Right renal pelvis (tissue), 4 donors: ENCODE measurements at places on chromosomes 2 and 18.

DNA sequence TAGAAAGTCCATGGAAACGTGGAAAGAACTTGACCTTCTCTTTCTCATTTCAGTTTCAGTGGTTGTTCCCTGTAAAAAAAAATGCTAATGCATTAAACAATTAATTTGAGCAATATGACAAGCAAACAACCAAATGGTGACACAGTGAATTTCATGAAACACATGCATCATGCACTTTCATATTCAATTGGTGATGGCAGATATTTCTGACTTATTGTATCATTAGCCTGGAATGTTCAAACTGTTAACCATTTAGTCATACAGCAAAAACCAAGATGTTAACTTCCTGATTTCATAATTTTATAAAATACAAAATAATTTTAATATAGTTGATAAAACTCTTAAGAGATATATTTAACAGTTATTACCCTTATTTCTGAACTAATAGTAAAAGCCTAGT, 85.5 kb downstream of the SCN1A start:
- no peak for DNase-seq

- DNase-seq: no peak
These were observed 17.9 kb upstream of the SFXN5 start for GRCh38 chr2:73089270-73090030.

DNA sequence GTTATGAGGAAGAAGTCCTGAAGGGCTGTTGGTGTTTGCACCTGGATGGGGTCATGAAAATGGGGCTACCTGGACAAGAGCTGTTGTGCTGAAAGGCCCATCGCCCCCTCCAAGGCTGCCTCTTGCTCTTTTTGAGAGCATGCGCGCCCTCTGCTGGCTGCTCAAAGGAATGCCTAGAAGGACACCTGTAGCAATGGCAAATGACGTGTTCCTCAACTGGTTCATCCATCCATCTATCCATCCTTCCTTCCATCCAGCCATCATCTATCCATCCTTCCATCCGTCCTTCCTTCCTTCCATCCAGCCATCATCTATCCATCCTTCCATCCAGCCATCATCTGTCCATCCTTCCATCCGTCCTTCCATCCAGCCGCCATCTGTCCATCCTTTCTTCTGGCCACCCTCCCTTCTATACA, 17.2 kb upstream of the RPL31 start:
- DNase-seq: peak; percentile 53

- DNase-seq: no peak
These were observed 3.4 kb upstream of the MAP4K4 start for GRCh38 chr2:101693991-101694588.

GRCh38 chr18:7770908-7771307, 203.8 kb downstream of the PTPRM start:
- DNase-seq: no peak

- no peak for DNase-seq
These were observed 243.8 kb downstream of the BABAM2 start for GRCh38 chr2:28134262-28134812.

DNA sequence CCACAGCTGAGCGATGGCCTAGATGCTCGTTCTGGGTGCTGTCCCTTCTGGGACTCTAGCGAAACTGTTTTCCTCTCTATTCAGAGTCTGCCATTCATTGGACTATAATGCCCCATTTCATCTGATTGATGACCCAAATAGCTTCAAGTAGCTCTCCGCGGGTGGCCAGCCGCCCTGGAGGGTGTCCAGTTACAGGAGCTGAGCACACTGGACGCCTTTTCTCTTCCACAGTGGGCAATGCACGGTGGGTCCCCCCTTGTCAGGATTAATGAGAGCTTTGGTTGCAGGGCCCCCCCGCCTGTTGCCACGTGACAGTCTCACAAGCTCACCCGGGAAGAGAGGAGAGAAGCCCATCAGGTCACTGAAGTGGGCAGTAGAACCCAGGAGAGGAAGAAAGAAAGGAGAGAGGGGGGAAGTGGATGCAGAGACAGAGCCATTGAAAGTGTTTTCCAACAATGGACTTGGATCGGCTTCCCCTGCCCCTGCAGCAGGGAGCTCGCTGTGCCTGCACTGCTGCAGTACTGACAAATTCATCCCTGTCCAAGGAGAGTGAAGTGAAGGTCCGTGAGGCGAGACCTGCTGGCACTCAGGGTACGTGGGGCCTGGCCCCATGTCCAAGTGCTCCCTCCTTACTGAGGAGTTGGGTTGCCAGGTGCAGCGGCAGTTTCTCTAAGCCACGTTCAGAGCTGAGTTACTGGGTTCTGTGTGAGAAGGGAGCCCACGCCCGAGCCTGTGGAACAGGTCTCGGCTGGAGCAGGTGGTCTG, 44.8 kb downstream of the DIPK1C start:
- DNase-seq: no peak

GRCh38 chr2:19865151-19865550, 36.6 kb downstream of the TTC32 start:
- no peak for DNase-seq

DNA sequence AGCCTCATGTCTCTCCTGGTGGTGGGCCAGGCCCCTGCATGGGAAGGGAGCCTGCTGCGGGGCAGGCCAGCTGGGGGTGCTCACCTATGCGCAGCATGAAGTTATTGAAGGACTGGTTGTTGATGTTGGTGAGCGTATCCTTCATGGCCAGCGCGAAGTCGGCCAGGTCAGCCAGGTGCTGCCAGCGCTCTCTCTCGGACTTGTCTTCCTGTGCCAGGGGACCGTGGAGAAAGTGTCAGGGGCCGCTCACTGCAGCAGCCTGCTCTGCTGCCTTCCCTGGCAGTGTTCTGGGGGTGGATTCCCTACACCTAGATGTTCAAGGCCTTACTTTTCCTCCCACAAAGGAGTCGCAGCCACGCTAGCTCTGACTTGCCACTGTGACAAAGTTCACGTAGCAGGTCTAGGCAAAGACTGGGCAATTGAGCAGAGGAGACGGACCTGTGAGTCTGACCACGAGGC, 28.2 kb downstream of the CENPO start:
- DNase-seq: no peak

- DNase-seq: no peak
These were observed 52.7 kb downstream of the RBMS1 start for GRCh38 chr2:160440888-160441287.

DNA sequence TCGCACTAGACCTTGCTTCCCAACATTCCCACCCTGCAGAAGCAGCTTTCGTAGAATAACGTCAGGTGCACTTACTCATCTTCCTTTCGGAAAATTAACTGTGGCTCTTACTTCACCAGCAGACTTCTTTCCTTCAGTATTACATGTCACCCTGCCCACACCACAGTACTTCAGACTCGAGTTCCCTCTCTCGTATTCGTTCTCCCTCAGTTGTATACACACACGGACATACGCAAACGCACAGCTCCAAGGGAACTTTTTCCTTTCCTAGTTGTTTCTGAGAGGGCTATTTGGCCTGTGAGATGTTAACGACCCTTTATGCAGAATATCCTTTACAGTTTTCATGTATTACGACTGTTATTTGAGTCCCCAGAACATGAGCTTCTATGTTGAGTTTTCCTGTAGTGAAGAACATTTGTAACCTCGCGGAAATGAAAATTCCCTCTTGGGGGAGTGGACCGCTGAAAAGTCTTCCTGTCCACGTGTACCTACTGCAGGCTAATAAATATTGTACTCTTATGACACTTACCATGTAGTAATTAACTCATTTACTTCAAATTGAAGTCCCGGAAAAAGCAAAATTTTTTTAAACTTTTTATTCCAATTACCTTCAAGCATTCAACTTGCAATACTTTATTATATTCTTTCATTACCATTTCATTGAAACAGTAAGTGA, 908 bp downstream of the ERLEC1 start:
- DNase-seq: no peak

DNA sequence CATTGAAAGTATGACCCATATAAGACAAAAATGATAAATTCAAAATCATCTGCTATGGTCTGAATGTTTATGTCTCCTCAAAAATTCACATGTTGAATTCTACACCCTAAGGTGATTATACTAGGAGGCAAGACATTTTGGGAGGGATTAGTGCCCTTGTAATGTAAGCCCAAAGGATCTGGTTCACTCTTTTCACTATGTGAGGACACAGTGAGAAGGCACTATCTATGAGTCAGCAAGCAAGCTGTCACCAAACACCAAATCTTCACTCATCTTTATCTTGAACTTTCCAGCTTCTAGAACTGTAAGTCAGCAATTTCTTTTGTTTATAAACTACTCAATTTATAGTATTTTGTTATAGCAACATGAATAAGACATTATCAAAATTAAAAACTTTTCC, 284.7 kb upstream of the ZC3H15 start:
- no peak for DNase-seq

GRCh38 chr2:180125245-180125962, 118.3 kb upstream of the CWC22 start:
- peak; percentile 44 for DNase-seq

- no peak for DNase-seq
These were observed 26.6 kb upstream of the STEAP3 start for GRCh38 chr2:119197126-119197405.

DNA sequence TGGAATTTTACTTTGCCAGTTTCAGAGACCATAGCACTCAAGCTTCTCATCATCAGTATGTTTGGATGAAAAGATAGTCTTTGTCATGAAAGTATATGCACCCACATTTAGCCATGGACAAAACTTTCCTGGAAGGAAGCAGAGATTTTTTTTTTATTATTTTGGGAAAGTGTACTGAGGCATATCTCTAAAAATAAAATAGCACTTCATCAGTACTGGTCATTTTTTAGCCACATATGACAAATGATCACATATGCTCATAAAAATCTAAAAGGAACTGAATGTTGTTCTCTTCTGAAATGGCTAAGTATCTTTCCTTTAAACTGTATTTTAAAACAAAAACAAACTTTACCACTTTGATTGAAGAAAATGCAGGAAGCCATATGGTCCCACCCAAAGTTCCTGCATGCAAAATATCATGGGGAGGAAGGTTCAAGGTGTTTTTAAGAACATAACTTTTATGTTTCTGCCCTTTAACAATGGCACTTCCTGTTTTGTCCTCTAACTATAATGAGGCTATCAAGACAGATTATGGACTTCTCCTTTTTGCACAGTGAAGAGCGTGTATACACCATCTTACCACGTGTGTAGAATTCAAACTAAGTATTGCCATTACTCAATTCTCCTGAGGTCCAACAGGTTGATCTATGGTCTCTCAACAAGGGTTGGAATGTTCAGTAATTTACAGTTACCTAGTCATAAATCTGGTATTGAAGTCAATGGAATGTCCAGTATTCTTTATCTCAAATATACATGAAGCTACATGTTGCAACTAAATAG, 77.1 kb upstream of the SLC39A10 start:
- no peak for DNase-seq

DNA sequence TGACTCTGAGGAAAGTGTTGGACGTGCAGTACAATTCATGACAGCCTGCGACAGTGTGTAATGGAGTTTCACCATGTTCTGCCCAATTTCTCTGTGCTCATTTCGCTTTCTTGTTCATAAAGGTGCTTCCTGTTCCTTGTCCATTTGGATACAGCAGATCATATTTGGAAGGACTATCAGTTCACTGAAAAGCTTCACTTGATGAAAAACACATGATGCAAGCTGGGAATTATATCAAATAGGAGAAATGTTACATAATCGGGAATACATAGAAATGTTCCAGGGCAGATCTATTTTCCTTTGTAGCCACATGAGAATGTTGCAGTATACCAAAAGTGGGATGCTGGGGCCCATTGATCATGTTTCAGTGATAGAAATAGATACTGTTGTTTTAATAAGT, 266.3 kb upstream of the SLC14A2 start:
- DNase-seq: no peak

DNA sequence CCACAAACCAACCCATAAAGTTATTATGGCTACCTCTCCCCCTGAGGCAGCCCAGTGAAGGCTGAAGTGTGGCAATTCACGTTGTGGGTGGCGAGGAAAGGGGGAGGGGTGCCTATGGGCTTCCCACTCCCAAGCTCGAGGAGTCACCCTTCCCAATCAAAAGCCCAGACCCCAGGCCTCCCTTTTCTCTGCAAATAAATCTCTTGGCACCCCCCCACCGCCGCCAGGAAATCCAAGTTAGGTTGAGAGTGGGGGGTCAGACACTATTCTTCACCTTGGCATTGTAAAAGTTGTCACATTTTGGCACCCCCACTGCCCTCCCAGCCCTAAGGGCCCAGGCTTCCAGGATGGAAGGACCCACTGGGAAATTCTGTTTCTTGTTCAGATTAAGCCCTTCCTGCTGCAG, 6.9 kb downstream of the ANKRD53 start:
- no peak for DNase-seq

DNA sequence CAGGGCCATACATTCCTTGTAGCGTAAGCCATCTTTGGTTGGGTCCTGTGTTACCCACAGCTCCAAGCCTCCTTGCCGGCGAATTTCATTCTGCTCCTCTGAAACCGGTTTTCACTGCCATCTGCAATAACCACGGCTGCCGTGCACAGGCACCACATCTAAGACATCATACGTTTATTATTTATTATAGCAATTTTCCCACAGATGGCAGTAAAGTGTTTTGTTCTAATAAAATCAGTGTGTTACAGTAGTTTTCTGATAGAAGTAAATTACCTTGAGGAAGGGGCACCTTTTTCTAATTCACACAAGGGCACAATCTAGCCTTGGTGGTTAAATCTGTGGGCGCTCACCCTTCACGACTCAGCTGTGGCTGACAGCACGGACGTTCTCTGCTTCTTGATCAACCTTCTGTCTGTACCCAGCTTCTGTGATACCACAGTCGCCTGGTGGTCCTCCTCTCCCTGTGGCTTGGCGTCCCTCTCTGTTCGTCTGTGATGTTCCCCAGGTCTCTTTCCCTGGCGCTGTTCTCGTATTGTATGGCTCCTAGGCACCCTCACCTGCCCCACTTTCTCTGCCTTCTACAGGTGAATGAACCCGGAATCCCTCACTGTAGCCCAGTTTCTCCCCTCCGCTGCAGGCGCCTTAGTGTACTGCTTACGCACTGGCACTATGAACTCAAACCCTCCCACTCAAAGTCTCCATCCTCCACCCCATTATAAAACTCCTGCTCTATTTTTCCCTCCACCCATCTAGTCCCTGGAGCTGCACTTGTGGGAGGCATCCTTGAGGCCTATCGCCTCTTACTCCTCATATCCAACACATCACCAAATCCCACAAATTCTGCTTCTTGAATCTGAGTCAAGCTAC, 236.8 kb downstream of the DYSF start:
- no peak for DNase-seq

DNA sequence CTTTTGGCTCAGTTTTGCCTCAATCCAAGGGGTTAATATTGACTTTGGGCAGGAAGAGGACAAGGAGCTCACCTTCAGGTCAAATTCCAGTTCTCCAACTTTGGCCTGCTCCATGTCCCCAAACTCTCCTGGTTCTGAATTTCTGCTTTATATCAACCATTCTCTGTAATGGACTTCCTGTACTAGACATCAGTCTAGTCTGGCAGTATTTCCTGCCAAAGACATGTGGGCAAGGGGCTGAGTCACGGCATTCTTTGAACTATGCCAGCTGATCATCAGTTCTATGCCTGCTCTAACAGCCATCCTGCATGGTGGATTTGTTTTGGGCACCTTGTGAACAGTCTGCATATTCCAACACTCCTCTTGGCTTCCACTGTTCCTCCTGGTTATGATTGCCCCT, 199.4 kb downstream of the ZEB2 start:
- no peak for DNase-seq

DNA sequence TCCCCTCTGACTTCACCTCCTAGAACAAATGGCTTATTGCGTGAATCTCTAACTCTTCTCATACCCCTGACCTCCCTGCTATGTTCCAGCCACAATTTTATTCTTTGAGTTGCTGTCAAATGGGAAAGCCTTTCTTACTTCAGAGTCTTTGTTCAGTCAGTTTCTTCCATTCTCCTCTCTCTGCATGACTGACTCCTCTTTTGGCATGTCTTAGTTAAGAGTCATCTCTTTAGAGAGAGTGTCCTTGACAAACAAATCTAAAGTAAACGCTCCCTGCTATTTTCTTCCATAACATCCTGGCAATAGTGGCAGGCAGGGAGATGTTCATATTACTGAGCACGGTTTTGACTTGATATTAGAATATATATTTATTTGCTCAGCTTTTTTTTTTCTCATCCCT, 170.7 kb upstream of the ERBB4 start:
- no peak for DNase-seq
